ENCODE measurements at places on chromosomes 2 and 18. TPM values are rescaled to one million over a fixed set of nuclear protein-coding genes. Genes with fewer than 3 reads are reported as not detected.

AOX1 gene
- 17.3 TPM for total RNA-seq

GRCh38 chr18:68861365-68861764, 63.5 kb downstream of the CCDC102B start:
- DNase-seq, result no peak

DNA sequence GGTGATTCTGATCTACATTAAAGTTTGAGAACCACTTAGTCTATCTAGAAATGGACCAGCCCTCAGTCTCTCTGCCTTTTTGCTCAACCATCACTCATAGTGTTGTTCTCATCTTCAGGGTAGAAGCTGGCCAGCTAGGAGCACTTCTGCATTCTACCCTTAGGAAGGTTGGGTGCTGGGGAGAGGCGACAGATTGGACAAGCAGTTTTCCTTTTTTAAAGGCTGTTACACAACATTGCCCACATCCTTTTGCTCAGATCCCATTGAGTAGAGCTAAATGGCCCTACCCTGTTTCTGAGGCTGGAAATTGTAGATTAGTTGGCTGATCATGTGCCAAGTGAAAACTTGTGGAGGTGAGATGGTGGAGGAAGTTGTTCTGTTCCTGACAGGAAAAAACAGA, 35.6 kb downstream of the OSBPL6 start:
- no peak for DNase-seq

- no peak for DNase-seq
These were observed 751 bp downstream of the IL18R1 start for GRCh38 chr2:102356381-102356712.

GRCh38 chr2:26852405-26853306, 4.7 kb downstream of the DPYSL5 start:
- DNase-seq, result no peak

- DNase-seq, result peak; percentile 46
These were observed 44.4 kb downstream of the FBLN7 start for GRCh38 chr2:112182581-112183034.

Data from right cardiac atrium (tissue), 5 donors.